Kidney (tissue), 22 donors: ENCODE measurements at places on chromosomes 6 and 20.
A peak's percentile ranks its signal among the peaks of the same experiment; 100 is the strongest.

DNA sequence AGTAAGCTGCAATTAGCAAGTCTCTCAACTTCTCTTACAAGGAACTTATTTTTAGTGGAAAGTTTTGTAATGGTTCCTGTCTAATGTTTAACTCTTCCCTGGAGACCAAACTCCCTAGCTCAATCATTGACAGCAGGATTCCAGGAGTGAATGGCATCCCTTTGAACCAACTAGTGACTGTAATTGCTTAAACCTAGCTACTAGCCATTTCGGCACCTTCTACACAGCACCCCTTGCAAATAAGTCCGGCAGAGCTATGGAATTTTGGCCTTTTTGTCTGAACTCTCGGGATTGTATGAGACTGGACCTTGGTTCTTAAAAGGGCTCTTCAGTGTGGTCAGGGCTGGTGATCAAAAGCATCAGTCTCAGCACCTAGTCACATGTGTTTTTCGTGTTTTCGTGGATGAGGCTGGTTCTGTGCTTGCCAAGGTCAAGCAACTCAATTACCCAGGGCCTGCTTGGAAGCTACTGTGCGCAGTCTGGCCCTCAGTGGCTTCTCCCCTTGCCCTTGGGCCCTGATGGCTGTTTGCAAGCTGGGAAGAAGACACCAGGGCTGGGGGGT lies 135.3 kb upstream of the NEDD9 start:
- no peaks in the 10 kb centered on the region for H3K27me3 ChIP-seq
- no peak overlapping the region for H3K4me3 ChIP-seq
- H3K36me3 ChIP-seq: no peaks in the 10 kb centered on the region
- H3K27ac ChIP-seq: peak overlapping the region; percentile 96
- DNase-seq: peak; percentile 63

- no peaks in the 10 kb centered on the region for H3K4me1 ChIP-seq
- H3K27me3 ChIP-seq: no peaks in the 10 kb centered on the region
- H3K27ac ChIP-seq: no peak overlapping the region
- H3K36me3 ChIP-seq: no peaks in the 10 kb centered on the region
Measured at GRCh38 chr20:45626540-45626939, 3.0 kb upstream of the WFDC10A start.

DNA sequence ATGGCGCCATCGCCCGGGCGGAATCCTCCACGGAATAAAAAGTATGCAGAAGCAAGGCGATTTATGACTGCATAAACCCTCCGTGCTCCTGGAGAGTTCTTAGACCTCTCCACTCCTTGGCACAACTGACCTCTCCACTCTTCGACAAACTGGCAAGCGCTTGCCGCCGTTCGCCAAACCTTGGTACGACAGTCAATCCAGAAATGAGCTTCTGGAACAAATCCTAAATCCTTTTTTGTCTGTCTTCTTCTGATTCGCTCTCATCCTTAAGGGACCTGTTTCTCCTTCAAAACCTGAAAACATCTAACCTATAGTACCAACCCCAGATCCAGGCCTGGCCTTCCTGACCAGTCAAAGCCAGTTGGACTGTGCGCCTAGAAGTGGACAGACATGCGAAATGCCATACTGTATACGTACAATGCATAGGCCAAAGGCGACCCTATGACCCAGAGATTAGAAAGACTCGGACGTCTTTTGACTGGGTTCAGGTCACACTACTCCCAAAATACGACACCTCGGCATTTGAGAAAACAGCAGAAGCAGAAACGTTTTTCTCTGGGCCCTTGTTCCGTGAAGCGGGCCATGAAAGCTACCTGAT lies 59.4 kb downstream of the TRIM27 start:
- peak overlapping the region; percentile 75 for H3K4me3 ChIP-seq
- DNase-seq: no peak
- H3K27me3 ChIP-seq: no peaks in the 10 kb centered on the region

GRCh38 chr20:63536241-63536977 lies 767 bp downstream of the PTK6 start:
- no peaks in the 10 kb centered on the region for H3K36me3 ChIP-seq
- H3K4me1 ChIP-seq: no peaks in the 10 kb centered on the region
- H3K27me3 ChIP-seq: no peaks in the 10 kb centered on the region
- no peak overlapping the region for H3K4me3 ChIP-seq
- no peak for DNase-seq
